Daoy (cell line): ENCODE measurements at places on chromosomes 4 and X. TPM values are rescaled to one million over a fixed set of nuclear protein-coding genes. Genes with fewer than 3 reads are reported as not detected.

- peak; percentile 83 for DNase-seq
Observed at GRCh38 chrX:65677954-65678469, 10.6 kb downstream of the MSN start.

GRCh38 chr4:135412213-135412612 lies 1210.6 kb upstream of the PABPC4L start:
- DNase-seq: no peak

The GABRB1 gene
- 3.3 TPM in 1 of 2 replicates, not detected in the other for total RNA-seq

DNA sequence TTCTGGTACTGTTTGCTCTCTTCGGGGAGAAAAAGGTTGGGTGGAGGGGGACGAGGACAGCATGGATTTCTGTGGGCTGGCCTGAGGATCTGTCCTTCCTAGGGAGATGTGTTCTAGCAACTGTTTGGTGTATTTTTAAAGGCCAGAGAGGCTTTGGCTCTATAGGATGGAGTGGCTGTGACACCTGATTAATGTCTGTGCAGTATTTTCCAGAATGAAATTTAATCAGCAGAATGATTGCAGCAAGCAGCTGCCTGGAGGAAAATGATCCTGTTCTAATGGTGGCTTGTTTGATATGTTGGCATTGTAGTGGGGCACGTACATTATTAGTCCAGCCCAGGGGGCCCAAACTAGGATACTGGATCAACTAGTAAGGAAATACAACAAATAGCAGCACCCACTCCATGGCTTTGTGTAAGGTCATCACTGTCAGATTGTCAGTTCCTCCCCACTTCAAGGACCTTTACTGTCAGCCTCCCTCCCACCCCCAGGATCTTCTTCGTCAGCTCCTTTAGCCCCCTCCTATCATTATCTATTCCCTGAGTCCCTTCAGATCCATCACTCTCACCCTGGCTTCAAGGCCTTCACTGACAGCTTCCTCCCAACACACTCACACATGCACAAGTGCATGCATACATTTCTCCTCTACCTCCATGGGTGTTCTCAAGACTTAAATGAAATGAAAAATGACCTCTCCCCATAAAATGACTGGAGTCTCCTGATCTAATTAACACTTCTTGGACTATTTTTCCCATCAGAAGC lies 10.4 kb upstream of the TMEM255A start:
- DNase-seq: no peak

The VCX3A gene
- 1.4 TPM in 1 of 2 replicates, not detected in the other for total RNA-seq

GRCh38 chrX:134622056-134622812 lies 36.0 kb downstream of the PLAC1 start:
- peak; percentile 73 for DNase-seq

DNA sequence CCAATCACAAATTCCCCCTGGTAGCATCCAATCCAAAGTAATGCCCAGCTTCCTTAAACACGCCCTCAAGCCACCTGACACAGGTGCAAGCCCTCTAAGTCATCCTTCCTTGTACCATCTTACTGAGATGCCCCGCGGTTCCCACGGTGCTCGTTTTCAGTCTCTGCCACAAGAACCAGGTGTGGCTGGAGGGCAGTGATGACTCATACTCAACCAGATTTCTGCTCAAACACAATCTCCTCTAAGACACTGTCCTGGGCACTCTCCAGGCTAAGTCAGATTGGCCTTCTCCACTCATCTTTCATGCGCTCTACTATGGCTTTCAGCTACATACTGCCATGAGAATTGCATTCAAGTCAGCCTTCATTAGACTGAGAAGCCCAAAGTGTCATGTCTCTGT lies 3.5 kb downstream of the SH3KBP1 start:
- peak; percentile 27 for DNase-seq

GRCh38 chr4:6338175-6338950 lies 68.7 kb downstream of the WFS1 start:
- DNase-seq: no peak

The ASB5 gene
- total RNA-seq: 0.57 and 0.65 TPM in 2 replicates

DNA sequence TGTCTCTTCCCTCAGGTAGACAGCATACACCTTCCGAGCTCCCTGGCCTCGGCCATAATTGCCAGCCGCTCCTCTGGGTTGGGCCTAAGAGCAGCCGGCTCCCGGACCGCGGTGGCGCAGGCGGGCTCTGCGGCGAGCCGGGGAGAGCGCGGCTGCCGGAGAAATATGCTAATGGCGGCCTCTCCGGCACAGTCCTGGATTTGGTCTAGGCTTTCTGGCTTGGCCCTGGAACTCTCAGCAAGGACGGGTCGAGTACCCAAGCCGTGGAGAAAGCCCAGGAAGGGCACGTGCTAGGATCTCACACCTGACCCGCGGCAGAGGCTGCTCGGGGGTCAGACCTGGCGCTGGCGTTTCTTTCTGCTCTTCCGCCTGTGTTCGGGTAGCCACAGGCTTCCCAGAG lies 18.6 kb upstream of the ZIC3 start:
- no peak for DNase-seq

GRCh38 chr4:134343656-134344055 lies 142.1 kb upstream of the PABPC4L start:
- no peak for DNase-seq

The MAGED4 gene
- 25.5 and 42.3 TPM in 2 replicates for total RNA-seq

DNA sequence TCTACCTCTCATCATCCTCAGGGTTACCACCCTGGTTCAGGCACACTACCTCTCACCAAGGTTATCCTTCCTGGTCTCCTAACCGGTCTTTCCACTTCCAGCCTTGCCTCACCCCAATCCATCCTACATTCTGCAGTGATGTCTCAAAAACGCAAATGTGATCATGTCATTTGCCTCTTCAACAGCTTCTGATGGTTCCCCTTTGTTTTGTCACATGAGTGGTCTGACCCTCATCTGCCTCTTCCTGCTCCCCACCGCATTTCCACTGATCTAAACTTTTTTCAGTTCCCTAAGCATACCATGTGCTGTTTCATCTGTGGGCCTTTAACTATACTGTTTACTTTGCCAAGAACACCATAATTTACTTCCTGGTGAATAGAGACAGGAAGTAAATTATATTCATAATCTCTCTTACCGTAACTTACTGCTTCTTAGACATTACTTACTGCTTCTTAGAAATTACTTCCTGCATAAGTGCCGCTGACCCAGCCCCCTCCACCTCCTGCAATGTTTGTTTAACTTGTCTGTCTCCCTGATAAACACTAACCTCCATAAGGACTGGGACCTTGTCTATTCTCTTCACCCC lies 27.1 kb upstream of the NSUN7 start:
- no peak for DNase-seq

GRCh38 chr4:151933122-151933827 lies 172.5 kb upstream of the GATB start:
- no peak for DNase-seq

- DNase-seq: no peak
Observed at GRCh38 chr4:52852711-52853110, 9.4 kb upstream of the RASL11B start.

The BRS3 gene
- not detected in 2 replicates for total RNA-seq

The SCFD2 gene
- 20.6 and 20.8 TPM in 2 replicates for total RNA-seq

The LRCH2 gene
- total RNA-seq: 1.3 and 2.8 TPM in 2 replicates

DNA sequence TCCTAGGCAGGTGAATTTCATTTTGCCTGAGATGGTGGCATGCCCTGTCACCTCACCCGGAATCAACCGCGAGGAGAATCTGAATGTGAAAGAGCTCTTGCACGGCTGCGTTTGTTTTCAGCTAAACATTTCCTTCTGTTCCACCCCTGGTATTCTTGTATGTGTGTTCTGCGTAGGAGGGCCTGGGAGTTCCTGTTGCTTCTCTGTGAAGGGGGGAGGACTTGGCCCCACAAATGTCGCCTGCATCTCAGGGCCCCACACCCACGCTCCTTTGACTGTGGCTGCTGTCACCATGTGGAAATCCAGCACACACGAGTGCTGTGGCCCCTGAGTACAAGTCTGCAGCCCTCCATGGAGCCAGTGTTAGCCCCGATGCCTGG lies 45.8 kb upstream of the CLCN4 start:
- no peak for DNase-seq

- no peak for DNase-seq
Observed at GRCh38 chrX:56782352-56782751, 53.3 kb downstream of the NBDY start.

DNA sequence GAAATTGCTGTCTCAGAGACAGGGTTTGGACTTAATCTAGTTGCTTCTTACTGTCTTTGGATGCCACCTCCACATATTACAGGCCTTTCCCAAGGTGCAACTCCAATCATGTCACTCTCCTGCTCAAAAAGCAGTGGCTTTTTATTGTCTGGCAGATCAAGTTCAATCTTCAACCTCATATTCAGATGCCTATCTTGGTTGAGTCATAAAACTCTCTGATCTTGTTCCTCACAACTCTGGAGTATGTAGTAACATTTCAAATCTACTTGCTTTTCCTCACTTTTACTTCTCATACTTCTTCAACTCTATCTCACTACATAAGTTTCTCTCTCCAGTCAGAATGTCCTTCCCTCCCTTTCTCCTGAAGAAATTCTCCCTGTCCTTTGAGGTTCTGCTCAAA lies 180.6 kb downstream of the VSIG4 start:
- DNase-seq: no peak

The SYTL4 gene
- 3.1 and 3.6 TPM in 2 replicates for total RNA-seq

GRCh38 chr4:99536848-99537247 lies 26.0 kb downstream of the C4orf17 start:
- DNase-seq: no peak

The TMEM255A gene
- total RNA-seq: 0.03 and 0.06 TPM in 2 replicates

The CXCL8 gene
- 166 and 198 TPM in 2 replicates for total RNA-seq

GRCh38 chr4:152209772-152210493 lies 326.0 kb downstream of the FBXW7 start:
- no peak for DNase-seq

The DCX gene
- not detected in 2 replicates for total RNA-seq

GRCh38 chr4:113844369-113844768 lies 82.8 kb upstream of the CAMK2D start:
- no peak for DNase-seq

The KIAA1210 gene
- total RNA-seq: not detected in 2 replicates

- no peak for DNase-seq
Observed at GRCh38 chr4:4320528-4320927, 30.5 kb downstream of the ZBTB49 start.

DNA sequence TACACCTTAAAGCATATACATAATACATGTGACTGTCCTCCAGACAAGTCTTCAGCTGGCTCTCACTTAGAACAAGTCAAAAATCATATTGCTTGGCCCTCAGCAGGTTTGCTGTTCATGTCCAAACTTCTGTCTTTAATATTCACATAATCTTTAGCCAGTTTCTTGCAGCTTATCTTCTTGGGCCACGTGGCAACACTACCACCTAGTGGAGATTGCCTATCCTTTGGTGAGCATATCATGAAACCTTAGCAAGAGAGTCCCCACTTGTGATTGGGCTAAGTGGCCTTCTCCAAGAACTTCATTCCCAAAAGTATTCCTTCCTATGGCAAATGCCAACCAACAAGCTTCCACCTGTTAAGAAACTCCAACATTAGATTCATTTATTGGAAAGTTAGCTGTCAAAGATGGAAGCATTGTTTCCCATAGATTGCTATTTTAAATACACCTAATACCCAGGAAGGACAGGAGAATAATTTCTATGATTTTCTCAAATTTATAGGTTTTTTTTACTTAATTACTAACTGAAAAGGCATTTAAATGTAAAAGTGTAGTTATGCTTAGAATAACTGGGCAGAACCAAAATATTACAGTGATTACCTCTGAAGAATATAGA lies 231.9 kb upstream of the INTU start:
- DNase-seq: peak; percentile 1

DNA sequence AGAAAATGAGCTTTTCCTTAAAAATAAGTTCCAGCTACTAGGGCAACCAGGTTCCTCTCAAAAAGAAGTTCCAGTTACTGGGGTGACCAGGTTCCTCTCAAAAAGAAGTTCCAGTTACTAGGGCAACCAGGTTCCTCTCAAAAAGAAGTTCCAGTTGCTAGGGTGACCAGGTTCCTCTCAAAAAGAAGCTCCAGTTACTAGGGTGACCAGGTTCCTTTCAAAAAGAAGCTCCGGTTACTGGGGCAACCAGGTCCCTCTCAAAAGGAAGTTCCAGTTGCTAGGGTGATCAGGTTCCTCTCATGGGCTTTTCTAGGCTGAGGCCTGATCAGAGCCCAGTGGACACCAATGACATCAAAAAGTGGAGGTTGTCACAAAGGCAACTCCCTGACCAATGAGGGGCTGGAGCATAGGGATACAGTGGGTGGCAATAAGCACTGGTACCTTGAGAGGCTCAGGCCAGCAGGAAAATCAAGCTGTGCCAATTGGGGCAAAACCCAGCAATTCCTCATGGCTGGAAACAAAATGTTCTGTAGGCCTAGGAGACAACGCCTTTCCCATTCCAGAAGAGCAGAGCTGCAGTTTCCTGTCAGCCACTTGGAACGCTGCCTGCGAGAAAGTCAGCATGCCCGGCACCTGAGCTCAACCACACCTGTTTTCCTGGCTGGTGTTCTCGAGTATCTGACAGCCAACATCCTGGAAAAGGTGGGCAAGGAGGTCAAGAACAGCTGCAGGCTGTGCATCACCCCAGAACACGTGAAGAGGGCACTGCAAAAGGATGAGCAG lies 12.3 kb upstream of the SYTL5 start:
- no peak for DNase-seq

GRCh38 chrX:119062750-119063374 lies 9.9 kb upstream of the CT47C1 start:
- peak; percentile 23 for DNase-seq

The DMD gene
- 14.1 and 24.0 TPM in 2 replicates for total RNA-seq

The FAM114A1 gene
- 35.6 and 37.1 TPM in 2 replicates for total RNA-seq

The PABPC4L gene
- total RNA-seq: 0.97 and 2.0 TPM in 2 replicates

DNA sequence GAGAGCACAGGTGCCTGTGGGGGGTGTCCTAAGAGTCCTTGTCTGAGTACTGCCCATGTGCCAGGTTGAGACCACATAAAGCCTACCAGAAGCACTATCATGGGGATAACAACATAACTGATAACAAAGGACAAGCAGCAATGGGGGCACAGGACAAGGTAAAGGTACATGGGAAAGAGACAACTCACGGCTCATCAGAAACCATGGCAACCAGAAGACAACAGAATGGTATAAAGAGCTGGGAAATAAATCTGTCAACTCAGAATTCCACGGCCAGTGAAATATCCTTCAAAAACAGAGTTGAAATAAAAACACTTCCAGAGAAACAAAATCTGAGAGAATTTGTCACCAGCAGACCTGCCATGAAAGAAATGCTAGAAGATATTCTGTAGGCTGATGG lies 20.0 kb downstream of the CENPU start:
- no peak for DNase-seq

The MCF2 gene
- total RNA-seq: 0.11 TPM in 1 of 2 replicates, not detected in the other

DNA sequence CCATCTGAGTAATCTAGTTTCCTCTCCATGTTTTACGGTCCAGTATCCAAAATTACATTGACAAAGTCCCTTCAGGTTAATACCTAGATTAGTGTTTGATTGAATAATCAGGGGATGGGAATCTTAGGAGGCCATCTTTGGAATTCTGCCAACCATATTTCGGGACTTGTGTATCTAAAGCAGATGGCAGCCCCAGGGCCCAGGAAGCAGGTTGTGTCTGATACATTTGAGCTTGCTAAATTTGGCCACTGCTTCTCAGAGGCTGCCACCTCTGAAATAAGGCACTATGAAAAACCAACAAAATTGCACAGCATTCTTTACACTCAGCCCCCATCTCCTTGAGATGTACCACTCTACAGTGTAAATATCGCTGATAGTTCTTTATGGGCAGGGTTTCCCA lies 102.1 kb downstream of the ASB9 start:
- no peak for DNase-seq
